ENCODE measurements at places on chromosomes 7 and 10.

GRCh38 chr7:7992506-7992905, 23.9 kb downstream of the GLCCI1 start:
- DNase-seq = no peak

GRCh38 chr7:116957874-116958273, 4.6 kb downstream of the ST7 start:
- DNase-seq = no peak

DNA sequence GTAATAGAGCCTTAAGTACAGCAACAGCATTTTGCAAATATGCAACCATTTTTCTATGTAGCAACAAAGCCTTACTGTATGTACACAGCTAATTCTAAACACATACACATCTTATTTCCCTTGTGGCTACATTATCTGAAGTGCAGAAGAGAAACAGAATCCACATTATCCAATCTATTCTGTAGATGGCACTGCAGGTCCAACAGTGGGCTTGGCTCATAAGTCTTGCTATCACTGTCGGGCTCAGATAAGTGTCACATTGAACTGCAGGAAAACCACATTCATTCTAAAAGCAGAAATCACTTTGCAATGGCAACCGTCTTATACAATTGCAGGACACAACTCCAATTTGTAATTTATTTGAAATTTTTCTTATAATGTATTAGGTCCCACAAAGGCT, 109.8 kb upstream of the NOBOX start:
- DNase-seq = no peak

DNA sequence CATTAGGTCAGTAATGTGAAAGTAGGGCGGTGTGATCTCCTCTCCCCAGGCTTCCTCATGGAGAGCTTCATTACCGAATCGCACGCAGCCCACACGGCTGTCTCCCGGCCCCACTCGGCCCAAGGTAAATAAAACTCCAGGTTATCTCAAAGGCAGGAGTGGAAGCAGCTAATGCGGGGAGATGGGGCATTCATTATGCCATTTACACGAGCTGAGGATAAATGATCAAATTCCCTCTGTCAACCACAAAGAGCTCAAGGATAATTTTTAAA, 93.5 kb downstream of the ADARB2 start:
- no peak for DNase-seq
